ENCODE measurements at places on chromosomes 11 and 22. TPM values are rescaled to one million over a fixed set of nuclear protein-coding genes. Genes with fewer than 3 reads are reported as not detected.

The PRRG4 gene
- total RNA-seq = 9.1 TPM

The MUC5AC gene
- 7.3 TPM for total RNA-seq

The FLRT1 gene
- total RNA-seq = 0.09 TPM

- peak; percentile 83 for DNase-seq
Observed at GRCh38 chr22:46043816-46044620, 67.1 kb upstream of the WNT7B start.

DNA sequence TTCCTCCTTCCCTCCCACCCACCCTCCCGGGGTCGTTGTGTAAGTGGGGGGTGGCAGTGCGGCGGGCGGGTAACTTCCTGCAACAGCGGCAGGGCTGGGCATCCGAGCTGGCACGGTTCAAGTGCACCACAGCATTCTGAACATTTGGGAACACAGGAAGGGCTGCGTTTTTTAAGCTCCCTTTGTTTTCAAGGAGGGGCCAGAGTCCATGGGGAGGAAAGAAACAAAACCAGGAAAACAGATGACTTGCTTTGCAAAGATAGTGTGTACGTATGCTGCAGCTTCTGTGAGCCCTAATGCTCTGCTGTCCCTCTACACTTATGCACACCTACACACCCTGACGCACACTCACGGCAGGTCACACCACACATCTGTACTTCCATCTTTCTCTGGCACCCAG lies 152.5 kb downstream of the FBXO7 start:
- DNase-seq = no peak

GRCh38 chr22:30105483-30105882 lies 25.2 kb downstream of the HORMAD2 start:
- DNase-seq = no peak

DNA sequence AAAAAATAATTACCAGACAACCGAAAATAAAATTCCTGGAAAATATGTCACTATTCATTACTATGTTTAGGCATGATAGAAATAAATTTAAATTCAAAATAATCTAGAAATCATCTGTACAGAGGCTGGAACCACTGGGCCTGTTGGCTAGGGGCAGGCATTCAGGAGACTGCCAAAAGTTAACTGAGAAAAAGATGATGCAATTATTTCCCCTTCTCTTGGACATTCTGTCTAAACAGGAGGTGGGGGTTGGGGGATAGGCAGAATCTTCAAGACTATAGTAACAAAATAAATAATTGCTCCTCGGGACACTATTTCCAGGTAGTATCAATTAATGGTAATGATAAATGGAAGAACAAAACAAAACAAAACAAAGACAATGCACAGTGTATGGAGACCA lies 14.1 kb downstream of the BTBD10 start:
- DNase-seq = no peak

Data from upper lobe of left lung (tissue), 6 donors.